ENCODE measurements at places on chromosomes 5 and 9.

DNA sequence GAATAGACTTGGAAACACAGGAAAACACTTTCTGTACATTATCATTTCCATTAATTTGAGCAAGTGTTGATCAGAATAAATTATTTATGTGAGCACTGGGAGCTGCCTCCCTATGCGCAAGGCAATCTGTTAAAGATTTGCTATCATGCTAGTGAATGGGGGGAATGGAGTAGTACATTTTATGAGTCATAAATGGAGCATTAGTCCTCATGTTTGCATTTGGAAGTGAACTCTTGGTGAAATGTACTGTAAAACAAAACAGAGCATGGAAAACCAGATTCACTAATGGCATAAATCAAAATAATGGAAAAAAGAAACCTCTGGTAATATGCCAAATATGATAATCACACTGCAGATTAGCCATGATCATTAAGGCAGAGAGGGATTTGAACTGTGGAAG is 40.5 kb upstream of the TMC1 start:
- peak; percentile 17 for DNase-seq

DNA sequence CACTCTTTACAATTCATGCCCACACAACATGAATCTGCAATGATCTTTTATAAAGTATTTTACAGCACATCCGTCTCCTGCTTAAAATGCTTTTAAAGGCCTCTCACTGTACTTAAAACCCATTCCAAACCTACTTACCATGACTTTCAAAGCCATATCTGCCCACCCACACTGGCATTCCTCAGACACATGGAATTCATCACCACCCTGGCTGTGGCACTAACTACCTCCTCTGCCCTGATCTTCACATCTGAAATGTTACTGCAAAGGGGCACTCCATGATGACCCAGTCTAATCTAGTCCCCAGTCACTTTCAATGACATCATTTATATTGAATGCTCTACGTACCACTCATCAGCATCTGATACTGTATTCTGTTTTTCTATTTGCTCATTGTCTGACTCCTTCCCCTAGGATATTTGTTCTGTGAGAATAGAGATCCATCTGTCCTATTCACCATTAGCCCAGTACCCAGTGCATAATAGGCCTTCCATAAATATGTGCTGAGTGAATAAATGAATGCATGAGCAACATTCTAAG is 193.2 kb upstream of the KIF2A start:
- DNase-seq, result no peak

GRCh38 chr9:117823576-117823975 is 119.4 kb downstream of the TLR4 start:
- no peak for DNase-seq

GRCh38 chr5:161432798-161433197 is 113.7 kb downstream of the GABRB2 start:
- DNase-seq, result no peak

GRCh38 chr5:1498623-1499416 is 24.9 kb downstream of the LPCAT1 start:
- no peak for DNase-seq

DNA sequence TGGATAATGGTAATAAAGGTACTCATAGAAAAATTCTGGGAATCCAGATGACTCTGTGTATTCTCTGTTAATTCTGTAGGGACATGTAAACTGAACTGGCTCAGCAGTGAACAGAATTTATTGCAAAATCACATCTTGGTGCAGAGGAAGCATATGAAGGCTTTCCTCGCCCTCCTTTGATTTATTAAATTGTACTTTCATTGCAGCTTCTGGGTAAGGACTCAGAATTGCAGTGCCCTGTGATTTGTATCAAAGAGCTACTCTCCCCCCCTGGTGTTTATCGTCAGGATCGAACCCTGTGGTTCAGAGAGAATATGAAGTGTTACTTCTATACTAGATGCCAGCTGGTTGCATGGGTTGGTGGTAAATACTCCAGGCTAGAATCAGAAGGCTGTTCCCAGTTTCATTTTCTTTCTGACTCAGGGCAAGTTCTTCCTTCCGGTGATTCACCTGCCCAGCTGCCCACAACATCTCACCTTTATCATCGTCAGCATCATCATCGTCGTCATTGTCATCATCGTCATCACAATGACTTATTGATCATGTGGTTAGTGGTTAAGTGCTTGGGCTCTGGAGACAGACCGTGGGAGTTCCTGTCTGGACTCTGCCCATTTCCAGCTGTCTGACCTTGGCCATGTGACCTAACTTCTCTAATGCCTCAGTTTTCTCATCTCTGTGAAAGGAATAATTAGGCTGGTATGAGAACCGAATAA is 238.8 kb downstream of the ARHGAP26 start:
- peak; percentile 76 for DNase-seq

- DNase-seq, result no peak
These were observed 493.1 kb downstream of the ZNF608 start for GRCh38 chr5:124253203-124253810.

DNA sequence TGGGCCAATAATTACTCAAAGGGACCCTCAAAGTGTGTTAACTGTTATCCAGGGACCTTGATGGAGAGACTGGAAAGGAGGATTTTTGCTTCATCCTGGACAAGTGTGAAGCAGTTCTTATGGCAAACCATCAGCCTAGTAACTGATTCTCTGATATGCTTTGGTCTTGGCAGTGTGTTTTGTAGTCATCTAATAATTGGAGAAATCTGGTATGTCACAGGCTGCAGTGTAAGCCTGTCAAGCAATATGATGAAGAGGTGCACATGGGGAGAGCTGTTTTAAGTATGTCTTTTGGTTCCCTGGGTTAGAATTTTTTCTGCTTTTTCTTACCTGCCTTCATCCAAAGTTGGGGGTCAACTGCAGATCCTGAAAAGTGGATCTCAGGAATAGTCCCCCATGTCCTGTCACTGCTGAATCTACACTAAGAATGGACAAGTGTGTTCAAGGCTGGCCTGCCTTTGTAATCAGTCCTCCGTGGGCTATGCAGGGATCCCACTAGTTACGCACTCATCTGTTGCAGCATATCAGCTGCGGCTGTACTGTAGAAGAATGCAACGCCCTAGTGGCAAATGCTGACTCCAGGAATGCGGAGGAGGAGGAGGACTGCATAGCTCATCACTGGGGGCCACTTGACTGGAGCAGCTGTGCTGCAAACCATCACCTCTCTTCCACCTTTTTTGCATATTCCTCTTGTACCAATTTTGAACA is 1.9 kb downstream of the SPTAN1 start:
- DNase-seq, result no peak

DNA sequence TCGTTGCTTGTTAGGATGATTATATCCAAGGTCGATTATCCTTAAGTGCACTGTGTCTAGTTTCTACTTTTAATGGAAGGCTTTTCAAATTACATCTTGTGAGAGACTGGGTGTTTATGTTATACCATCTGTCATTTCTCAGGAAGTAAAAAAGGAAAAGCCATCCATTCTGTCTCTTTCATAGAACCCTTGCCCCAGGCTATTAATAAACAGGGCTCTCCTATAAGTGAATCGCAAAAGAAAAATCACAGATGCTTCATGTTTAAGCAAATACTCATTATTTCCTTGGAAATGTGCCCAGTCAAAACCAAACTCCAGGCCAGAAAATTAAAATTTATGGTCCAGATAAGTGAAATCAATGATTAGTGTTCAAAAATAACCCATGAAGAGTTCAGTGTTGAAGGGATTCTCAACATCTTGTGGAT is 58.1 kb downstream of the STARD4 start:
- DNase-seq, result peak; percentile 21

DNA sequence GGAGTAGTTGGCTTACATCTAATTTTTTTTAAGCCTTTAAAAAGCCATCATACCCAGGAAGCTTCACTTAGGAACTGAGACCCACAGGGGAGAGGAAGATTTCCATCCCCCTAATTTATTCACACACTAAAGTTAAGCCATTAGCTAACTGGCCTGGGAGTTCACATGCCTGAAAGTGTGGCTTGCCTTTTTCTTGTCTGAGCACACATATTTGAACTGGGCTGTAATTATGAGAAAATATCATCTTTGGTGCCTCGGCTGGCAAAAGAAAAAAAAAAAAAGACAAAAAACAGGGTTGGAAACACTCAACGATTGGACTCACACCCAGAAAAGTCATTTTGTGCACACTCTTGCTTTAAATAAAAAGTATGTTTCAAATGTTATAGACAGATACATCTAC is 847.3 kb downstream of the MAT2B start:
- no peak for DNase-seq

- no peak for DNase-seq
These were observed 18.8 kb downstream of the COL5A1 start for GRCh38 chr9:134660407-134660806.

DNA sequence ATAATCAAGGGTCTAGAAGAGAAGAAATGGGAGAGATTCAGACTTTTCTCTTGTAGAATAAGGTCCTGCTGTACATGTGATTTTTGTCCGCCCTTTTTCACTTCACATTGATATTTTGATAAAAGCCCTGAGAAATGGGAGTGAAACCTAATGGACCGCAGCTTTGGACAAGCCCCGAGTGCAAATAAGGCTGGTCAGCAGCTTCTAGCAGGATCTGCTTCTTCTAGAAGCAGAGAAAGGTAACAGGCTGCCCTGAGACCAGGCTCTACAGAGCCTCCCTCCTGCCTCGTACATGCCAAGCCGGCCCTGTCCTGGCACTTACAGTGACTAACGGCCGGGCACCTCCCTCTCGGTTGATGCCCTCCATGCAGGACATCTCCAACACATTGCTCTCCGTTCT is 33.4 kb downstream of the ACER2 start:
- no peak for DNase-seq

DNA sequence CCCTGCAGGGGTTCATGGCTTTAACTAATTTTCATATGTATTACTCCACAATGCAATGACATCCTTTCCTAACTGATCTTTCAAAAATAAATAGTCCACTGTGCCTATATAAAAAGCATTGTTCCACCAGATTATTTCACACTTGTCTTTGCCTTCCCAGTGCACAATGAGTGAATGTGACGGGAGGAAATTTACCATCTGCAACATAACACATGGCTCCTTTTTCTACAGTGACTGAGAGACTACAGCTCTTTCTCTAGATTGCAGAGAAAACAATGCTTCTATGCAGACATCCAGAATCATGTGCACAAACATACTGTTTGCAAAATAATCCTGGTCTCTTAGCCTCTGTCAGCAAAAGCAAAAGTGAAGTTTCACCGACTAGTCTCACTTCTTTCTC is 483.7 kb upstream of the PIK3R1 start:
- no peak for DNase-seq

GRCh38 chr5:110179321-110179720 is 489.6 kb downstream of the MAN2A1 start:
- no peak for DNase-seq

GRCh38 chr9:11072176-11072575 is 459.4 kb upstream of the PTPRD start:
- DNase-seq, result no peak

DNA sequence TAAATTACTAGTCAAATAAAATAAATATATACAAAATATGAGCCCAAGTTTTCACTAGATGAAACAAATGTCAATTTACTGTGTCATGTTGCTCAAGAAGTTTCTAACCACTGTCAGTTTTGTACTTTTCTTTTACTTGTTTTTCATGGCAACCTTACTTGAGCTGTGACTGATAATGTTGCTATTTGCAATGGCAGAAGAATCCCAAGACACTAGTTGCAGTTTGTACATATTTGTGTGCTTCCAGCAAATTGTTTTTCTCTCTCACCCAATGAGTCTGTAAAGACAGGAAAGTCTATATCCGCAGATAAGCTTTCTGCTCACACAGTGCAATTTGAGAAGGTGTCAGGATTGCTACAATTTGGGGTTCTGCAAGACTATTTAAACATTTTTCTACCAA is 338.6 kb upstream of the PCSK5 start:
- no peak for DNase-seq

GRCh38 chr9:86073839-86074238 is 25.5 kb downstream of the GOLM1 start:
- no peak for DNase-seq

DNA sequence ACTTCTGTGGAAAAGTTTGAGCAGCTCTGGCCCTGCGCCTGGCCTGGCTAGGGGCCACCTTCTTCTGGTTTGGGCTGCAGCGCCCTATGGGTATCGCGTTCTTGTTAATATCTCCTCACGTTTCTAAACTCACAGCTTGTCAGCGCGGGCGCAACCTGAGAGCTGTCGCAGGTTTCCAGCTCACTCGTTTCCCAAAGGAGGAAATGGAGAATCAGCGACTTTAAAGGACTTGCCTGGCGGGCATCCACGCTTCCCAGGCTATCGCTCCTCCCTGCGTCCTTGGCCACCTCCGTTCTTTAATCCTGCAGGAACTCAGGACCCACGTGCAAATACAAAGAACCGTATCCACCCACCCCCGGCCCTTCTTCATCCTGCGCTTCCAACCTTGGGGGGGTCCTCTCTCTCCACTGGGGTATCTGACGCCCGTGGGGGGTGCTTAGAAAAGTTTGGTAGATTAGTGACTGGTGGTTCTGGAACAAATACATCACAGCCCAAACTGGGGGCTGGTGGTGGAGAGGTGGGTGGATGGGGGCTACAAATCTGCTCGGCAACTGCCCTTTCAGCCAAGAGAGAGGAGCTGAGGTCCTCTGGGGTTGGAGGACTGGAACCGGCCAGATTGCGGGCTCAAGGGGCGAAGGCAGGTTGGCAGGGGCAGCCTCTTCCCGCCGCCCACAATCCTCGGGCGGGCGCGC is 578 bp upstream of the PSAT1 start:
- DNase-seq, result no peak

GRCh38 chr5:104172976-104173375 is 610.4 kb upstream of the NUDT12 start:
- DNase-seq, result no peak

DNA sequence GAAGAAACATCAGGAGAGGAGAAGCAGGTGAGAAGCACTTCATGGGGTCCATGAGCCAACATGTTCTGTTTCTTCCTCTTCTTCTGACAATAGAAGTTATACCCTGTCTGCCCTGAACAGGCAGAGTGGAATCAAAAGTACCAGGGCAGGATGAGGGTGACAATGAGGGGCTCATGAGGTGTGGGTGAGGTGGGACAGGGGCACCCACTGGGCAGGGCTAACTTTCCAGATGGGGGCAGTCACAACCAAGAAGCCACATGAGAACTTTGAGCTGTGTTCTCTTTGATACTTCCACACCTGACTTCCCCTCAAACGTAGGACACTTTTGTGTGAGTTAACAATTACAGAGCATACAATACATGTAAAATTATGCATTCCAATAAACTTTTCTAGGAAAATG is 92.7 kb downstream of the LHFPL2 start:
- DNase-seq, result no peak

GRCh38 chr9:72012646-72013045 is 47.8 kb downstream of the C9orf57 start:
- DNase-seq, result no peak

- no peak for DNase-seq
These were observed 56.9 kb downstream of the NPR3 start for GRCh38 chr5:32767948-32768467.

GRCh38 chr5:81167078-81167477 is 66.0 kb upstream of the CKMT2 start:
- no peak for DNase-seq

GRCh38 chr9:97857606-97858392 is 4.8 kb downstream of the FOXE1 start:
- DNase-seq, result no peak

- no peak for DNase-seq
These were observed 48.4 kb upstream of the PWWP2A start for GRCh38 chr5:160167624-160168165.
